ENCODE measurements at places on chromosomes 2 and 18.

- no peak for DNase-seq
These were observed 83.6 kb downstream of the SPTBN1 start for GRCh38 chr2:54539683-54540082.

DNA sequence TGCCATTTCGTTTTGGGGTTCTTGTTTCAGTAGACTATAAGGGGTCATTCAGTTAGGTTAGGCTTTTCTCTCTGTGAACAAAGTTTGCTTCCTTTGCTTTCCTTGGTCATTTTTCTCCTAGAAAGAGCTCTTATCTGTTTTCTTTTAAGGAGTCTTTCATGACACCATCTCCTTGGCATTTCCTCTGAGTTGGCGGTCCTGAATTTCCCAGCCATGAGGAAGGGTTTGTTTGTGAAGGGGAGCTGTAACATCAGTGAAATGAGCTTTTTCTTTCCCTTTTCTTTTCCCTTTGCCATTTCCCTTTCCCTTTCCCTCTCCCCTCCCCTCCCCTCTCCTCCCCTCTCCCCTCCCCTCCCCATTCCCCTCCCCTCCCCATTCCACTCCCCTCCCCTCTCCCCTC, 61.7 kb downstream of the MAP4K4 start:
- no peak for DNase-seq

- DNase-seq = no peak
These were observed 13.2 kb downstream of the KCTD18 start for GRCh38 chr2:200496696-200497095.

GRCh38 chr18:12543697-12544096, 114.2 kb downstream of the SPIRE1 start:
- DNase-seq = no peak

- no peak for DNase-seq
These were observed 563.6 kb upstream of the PKDCC start for GRCh38 chr2:41483982-41484857.

Data from GM20000 (cell line).